Activated CD4-positive, alpha-beta T cell treated with anti-CD3 and anti-CD28 coated beads for 4 hours (primary cell): ENCODE measurements at places on chromosomes 5 and 9.

DNA sequence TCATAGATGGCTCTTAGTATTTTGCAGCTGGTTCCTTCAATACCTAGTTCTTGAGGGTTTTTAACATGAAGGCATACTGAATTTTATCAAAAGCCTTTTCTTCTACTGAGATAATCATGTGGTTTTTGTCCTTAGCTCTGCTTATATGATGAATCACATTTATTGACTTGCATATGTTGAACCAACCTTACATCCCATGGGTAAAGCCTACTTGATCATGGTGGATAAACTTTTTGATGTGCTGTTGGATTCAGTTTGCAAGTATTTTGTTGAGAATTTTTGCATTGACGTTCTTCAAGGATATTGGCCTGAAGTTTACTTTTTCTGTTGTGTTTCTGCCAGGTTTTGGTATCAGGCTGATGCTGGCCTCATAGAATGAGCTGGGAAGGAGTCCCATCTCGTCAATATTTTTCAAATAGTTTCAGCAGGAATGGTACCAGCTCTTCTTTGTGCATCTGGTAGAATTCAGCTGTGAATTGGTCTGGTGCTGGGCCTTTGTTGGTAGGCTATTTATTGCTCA lies 49.7 kb downstream of the YIPF5 start:
- no peak for DNase-seq

DNA sequence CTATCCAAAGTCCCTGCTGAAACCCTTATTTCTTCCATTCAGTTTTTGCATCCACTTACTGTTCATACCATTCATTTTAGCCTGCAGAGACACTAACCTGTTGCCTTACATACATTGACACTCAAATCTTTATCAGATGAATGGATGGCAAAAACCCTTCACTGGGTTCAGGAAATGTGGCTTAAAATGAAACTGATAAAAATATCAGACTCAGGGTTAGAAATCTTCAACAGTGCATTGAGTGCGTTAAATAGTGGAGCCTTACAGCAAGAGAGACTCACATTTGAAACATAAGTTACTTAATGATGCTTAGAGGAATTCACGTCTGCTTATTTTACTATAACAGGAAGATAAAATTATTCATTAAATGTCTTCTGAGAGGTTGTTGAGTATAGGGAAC lies 28.0 kb upstream of the BNC2 start:
- no peak for DNase-seq

- DNase-seq: no peak
Observed at GRCh38 chr5:38518341-38518740, 38.1 kb downstream of the LIFR start.

DNA sequence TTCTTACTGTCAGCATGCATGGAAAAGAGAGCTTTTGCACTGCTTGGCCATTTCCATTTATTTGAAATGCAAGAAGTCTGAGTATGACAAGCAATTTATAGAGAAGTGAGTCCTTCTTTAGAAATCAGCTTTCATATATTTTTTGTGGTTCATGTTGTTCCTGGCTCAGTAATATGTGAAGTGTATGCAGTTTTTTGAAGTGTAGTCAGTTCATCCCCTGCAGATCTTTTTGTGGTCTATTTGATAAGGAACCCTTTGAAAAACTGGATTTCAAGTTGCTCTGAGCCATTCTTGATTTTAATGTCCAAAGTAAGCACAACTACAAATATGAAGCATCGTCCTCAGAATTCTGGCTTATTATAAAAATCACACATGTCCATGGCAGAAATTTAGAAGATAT lies 294.1 kb upstream of the SMC2 start:
- DNase-seq: no peak

DNA sequence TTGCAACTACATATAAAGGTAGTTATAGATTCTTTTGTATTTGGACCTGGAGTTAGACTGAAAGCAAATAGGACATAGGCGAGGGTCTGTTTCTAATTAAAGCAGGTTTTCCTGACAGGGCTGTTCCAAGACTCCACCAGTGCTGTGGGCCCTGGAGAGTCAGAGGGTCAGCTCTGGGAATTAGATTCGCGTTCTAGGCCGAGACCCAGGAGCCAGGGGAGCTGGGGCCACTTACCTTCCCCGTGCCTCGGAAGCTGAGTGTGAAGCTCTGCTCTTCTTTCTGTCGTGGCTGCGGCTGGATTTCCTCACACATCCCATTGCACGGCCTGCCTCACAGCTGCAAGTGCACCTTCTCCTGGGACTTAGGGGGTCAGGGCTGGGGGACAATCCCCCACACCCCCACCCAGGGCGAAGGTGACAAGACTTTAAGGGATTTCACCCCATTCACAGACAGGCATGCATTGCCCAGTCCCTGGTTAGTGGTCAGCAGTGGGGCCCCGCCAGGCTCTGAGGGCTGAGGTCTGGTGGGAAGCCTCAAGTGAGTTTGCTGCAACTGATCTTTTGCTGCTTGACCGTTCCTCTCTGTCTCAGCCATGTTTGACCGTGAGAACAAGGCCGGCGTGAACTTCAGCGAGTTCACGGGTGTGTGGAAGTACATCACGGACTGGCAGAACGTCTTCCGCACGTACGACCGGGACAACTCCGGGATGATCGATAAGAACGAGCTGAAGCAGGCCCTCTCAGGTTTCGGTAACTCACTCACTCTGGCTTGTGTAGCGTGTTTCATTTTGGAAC lies 15.3 kb upstream of the AHRR start:
- DNase-seq: no peak

DNA sequence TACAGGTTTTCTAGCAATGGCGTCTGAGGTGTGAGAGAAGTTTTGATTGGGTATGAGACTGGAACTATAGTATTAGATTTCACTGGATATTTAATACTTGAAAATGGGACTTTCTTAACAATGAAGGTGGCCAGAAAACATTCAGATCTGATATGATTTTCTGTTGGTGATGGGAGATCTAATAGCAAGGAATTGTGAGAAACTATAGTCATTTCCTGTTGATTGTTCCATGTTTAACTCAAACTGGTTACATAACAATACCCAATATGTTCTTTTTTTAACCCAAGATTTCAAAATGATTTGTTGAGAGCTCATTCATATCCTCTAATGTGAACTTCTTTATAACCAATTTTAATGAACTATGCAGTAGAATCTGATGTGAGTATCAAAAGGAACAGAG lies 793.2 kb upstream of the RGMB start:
- DNase-seq: no peak

GRCh38 chr9:95506428-95506677 lies 10.4 kb downstream of the PTCH1 start:
- no peak for DNase-seq

- no peak for DNase-seq
Observed at GRCh38 chr5:111606194-111606593, 93.9 kb upstream of the STARD4 start.

GRCh38 chr5:131252824-131253171 lies 11.1 kb upstream of the CDC42SE2 start:
- peak; percentile 68 for DNase-seq

GRCh38 chr9:14304259-14304658 lies 9.7 kb downstream of the NFIB start:
- no peak for DNase-seq

GRCh38 chr5:179232091-179232735 lies 113.0 kb downstream of the ADAMTS2 start:
- no peak for DNase-seq

GRCh38 chr5:428219-428618 lies 14.8 kb upstream of the EXOC3 start:
- no peak for DNase-seq

DNA sequence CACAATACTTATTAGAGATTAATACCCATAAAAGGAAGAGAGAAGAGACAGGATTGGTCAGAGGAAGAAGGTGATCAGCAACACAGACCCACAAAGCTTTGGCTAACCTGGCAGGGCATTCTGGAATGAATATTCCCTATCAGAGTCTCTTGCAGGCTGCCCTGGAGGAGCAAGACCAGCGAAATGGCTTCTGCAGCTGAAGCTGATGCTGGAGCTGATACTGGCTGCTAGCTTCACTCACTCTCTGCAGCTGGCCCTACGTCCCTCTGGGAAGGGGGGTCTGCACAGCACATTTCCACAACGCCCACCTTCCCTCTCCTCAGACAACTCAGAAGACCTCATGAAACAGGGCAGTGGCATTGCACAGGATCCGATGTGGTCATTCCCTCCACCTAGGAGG lies 169.9 kb upstream of the EFNA5 start:
- no peak for DNase-seq

DNA sequence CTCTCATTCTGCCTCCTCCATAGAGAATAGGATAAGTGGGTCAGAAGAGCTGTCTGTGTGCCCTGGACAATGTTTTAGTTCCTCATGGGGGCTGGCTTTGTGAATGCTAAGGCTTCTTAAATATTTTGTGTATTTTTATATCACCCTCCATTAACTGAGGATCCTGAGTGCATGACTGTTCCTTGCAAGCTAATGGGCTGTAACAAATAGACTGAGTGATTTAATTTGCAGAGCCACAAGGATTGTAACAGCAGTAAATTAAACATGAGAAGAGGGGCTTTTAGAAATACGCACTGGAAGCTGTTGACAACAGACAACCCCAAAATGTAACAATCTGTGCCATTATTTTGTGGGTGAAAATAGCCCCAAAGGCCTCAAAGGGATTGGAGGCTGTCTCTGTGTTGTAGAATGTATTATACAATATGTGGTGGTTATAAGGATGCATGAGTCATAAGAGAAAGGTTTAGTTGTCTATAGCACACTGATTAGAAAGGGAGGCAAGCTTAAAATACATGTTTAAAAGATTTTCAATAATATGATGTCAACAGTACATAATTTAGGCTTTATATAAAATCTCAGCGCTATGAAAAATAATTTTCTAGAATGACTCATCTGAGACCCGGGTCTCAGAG lies 152.7 kb upstream of the ACTBL2 start:
- no peak for DNase-seq

DNA sequence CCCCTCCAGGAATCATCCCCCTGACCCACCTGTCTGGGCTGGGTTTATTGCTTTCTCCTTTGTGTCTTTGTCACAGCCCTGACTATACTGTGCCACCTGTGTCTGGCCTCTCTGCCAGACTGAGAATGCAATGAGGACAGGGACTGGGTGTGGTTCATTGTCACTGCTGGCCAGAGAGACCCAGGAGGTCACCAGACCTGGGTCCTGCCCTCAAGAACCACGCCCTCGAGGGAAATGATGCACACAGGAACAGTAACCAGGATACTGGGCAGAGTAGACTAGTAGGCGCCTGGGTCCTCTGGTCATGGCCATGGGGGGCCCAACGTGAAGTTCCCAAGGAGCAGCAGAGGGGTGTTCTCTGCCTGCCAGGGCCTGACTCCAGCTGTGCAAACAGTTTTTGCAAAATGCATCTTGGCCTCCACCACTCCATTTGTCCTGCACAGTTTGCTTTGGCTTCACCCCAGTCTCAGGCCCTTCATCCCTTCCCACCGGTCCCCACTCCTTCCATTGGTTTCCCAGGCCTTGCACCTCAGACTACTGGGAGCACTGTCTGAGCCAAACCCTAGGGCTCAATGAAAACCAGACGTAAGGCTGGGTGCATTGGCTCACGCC lies 17.8 kb downstream of the RGS3 start:
- DNase-seq: no peak

DNA sequence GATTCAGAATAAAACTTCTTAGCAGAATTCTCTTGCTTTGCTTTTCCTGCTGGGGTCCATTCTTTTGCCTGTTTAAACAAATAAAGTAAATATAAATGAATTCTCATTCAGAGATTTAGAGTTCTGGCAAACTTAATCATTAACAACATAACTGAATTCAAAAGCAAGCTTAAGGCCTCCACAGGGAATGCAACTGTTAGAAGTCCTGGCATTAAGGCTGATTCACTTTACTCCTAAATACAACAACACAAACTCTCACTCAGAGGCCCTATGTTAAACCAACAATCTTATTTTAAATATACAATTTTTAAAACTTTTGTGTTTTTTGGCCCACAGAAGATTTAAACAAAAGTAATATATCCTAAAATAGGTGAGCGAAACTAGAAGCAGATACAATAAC lies 178.3 kb downstream of the AP3B1 start:
- no peak for DNase-seq

DNA sequence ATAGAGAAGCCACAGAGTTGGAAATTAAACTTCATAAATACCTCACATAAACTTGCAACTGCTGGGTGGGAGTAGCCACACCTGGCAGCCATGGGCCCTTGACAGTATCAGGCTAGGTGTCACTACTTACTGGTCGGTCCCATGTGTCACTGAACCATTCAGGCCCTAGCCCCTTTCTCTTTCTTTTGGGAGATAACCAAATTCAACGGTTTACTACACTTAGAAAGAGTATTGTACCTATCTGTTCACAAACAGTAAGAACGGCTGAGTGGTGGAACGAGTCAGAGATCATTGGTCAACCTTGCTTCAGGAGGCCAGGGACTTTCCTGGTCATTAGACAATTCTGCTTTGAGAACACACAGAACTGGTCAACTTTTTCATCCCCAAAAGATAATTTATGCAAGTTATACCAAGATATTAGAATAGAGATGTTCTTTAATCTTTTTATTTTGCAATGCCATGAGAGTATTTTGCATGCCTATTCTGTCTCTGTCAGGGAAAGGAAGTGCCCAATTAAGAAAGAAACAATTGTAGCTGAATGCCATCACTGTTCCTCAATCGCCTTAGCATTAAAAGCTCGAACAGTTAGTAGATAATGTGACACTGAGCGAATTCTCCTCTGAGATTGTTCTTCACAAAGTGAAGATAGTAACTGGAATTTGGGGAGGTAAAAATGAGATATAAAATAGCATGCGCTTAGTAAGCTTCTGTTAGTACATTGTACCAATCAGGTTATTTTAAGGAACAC lies 50.9 kb downstream of the GOLPH3 start:
- no peak for DNase-seq

- DNase-seq: no peak
Observed at GRCh38 chr9:16257604-16258003, 612.9 kb downstream of the BNC2 start.

DNA sequence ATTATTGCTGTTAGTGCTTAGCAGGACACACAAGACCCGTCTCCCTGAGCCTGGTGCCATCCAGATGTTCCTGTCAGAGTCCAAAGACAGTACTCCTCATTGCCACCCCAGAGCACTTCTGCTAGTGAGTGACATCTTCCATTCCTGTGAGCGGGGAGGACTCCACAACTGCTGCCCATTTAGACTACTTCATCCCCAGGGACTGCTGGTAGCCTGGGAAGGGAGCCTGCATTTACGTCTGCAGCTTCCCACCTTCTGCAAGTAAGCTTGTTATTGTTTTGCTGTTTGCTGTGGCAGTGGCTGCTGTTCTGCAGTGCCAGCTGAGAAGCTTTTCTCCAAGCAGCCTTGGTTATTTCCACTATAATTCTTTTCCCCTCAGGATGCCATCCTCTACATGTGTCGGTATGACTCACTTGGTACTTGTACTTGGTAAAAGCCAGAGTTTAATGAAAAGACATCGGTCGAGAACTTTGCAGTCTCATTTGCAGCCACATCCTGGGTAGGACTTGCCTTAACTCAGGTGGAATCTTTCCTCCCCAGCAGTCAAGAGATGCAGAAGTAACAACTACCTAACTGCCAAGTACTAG lies 10.6 kb upstream of the MAP1B start:
- DNase-seq: no peak

GRCh38 chr9:130283539-130284248 lies 18.1 kb downstream of the HMCN2 start:
- no peak for DNase-seq

DNA sequence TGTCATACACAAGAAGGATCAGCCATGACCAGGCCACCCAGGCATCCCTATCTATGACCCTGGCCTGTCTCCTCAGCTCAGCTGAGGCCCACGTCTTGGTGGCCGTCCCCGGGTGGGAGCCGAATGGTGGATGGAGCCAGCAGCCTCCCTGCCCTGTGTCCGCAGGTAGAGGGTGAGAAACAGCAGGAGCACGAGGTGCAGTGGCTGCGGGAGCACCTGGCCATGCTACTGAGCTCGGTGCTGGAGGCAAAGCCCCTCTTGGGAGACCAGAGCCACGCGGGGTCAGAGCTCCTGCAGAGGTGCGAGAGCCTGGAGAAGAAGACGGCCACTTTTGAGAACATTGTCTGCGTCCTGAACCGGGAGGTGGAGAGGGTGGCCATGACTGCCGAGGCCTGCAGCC lies 24.5 kb downstream of the FBXW5 start:
- DNase-seq: no peak
